ENCODE measurements at places on chromosomes 1 and 21.

DNA sequence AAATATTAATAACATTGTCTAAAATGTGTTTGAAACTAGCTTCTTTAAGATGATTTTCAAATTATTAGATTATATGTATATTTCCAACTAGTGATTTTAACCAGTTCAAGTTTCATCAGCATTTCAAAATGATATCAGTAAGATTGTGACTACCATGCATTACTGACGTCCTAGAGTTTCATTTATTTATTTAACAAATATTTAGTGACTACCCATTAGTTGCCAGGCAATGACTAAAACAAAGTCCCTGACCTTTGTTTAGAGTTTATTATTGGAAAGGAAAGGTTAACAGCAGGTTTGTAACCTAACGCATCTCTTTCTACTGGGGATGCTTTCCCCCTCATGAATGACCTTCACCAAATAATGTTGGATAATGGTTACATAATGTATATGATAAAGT lies 7.6 kb upstream of the C4BPB start:
- DNase-seq = no peak

DNA sequence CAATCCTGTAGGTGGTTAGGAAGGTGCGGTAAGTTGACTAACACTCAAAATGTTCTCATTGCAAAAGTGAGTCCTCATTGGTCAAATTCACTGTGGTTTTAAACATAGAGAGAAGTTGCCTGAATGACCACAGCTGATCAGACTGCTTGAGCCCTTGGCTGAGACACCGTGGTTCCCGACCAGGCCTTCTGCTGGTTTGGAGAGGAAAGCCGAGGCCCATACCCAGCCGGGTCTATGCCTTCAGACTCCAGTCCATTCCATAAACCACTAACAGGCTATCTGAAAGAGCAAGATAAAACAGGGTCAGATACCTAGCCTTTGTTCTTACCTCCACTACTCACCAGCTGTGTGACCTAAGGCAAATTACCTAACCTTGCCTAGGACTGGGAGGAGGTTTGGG lies 133.9 kb downstream of the LMX1A start:
- no peak for DNase-seq

GRCh38 chr1:21573971-21574465 lies 64.8 kb downstream of the ALPL start:
- peak; percentile 88 for DNase-seq

- no peak for DNase-seq
Observed at GRCh38 chr1:184350573-184350972, 36.3 kb upstream of the C1orf21 start.

DNA sequence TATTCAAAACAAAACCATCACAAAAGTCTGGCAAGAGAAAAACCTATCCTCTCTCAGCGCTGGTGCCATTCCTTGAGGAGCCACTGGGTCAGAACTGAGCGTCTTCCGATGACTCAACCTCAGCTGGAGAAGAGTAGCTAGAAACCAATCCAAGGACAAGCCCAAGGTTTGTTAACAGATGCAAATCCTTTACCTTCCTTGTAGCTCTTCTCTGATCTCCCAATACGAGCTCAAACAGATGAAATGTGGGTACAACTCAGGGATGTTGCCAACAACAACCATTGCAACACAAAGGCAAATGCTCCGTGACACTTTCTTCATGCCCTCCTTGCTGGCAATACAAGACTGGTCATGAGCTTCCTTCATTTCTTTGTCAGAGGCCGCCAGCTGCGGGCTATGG lies 337.1 kb downstream of the SIPA1L2 start:
- no peak for DNase-seq

DNA sequence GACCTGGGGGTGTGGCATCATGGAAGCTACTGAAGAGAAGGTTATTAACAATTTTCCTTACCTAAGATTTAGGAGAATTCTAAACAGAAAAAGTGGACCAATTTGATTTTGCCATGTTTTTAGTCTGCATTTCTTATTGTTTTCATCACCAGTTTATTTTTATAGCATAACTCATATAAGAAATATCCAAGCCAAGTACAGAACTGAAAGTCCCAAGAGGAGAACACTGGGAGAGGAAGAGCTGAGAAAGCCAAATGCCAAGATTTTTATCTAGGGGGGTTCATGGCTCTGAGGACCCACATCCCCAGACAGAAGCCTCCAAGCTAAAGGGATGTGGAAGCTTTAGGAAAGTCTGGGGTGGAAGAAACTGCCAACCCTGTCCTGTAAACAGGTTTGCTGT lies 109.4 kb upstream of the DUSP10 start:
- DNase-seq = no peak

GRCh38 chr1:28139025-28139712 lies 37.3 kb downstream of the PTAFR start:
- no peak for DNase-seq

GRCh38 chr1:207519505-207520399 lies 23.8 kb downstream of the CR1 start:
- no peak for DNase-seq

GRCh38 chr1:186618401-186619170 lies 61.6 kb downstream of the PTGS2 start:
- no peak for DNase-seq

- no peak for DNase-seq
Observed at GRCh38 chr1:161872506-161872905, 106.4 kb downstream of the ATF6 start.

GRCh38 chr1:89953131-89953626 lies 41.7 kb upstream of the ZNF326 start:
- no peak for DNase-seq

GRCh38 chr21:33036430-33037162 lies 10.9 kb downstream of the OLIG2 start:
- DNase-seq = no peak

DNA sequence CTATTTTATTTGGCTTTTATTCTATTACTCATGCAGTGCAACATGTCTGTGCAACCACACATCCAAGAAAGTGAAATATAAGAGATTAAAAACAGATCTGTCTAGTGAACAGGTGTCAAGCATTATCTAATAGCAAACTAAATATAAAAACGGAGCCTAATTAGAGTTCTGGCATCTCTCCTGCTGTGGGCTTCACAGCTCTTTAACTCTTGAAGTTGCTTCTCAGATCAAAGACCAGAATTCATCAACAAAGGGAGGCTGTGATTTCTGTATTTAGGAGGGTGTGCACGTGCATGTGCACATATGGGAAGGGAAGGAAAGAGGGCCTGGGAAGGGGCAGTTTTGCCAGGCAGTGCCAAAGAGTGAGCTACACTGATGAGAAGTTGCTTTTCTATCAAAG lies 81.0 kb downstream of the MIS18A start:
- no peak for DNase-seq

DNA sequence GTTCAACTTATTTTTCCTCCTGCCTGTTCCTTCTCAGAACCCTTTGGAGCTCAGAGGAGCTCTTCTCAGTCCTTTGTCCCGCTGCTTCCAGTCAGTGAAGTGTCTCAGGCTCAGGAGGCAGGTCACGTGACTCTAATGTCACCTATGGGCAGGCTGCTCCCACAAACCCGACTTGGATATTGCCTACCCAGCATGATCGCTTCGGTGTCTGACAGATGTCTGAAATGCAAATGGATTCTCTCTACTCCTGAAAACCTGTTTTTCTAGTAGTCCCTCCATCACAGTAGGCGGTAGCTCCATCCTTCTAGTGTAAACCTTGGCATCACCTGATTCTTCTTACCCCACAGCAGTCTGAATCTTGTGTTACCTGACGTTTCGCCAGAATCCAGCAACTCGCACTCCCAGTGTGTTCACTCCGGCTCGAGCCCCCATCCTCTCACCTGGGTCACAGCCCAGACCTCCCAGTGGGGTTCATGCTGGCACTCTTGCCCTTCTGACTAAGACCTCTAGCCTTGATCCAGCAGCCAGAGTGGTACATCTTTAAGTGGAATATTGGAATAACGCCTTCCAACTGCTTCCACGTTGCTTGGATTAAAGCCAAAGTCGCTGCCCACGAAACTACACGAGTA lies 5.4 kb downstream of the PADI6 start:
- DNase-seq = peak; percentile 2

DNA sequence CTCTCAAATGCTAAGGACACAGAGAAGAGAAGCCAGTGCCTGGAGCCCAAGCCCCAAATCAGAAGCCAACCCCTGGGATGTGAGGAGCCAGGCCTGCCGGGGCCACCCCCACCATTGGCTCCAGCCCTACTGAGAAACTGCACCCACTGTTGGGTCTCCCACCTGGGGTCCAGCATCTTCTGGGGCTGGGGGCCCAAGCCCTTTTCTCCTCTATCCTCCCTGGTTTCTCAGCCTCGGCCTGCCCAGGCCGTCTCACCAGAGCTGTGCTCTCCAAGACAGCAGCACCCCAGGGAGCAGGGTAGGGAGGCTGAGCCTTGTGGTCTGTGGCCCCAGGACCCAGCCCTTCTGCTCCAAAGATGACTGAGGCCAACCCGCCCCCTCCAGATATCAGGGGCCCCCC lies 37.9 kb downstream of the SDC3 start:
- DNase-seq = no peak

DNA sequence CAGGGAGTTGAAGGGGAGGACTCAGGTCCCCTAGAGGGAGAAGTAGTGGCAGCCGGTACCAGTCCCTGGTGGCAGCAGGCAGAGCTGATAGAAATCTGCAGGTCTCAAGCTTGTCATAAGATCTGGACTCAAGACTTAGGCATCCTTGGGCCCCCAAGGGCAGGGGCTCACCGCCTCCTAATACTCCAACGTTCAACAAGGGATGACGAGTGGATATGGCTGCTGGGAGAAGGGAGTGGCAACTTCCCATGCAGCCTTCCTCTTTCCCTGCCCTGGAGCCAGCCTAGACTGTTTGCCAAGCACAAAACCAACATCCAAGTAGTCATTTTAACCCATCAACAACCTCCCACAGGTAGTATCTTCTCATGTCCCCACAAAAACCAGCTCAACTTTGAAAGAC lies 6.9 kb downstream of the TRABD2B start:
- DNase-seq = no peak

DNA sequence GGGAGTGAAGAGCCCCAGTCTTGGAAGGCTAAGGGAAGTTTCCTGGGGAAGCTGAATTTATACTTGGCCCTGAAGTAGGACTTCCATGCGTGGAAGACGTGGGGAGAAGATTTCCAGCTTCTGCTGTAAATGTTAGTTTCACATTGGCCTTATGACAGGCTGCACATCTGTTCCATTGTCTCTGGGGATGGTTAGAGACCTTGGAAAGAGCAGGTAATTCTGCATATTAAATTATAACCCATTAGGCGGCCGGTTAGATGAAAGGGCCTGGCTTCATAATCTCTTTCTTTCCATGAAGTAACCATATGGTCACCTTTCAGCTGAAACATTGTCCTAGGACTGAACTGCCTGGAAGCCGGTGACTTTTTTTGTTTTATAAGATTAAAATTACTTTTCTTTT lies 37.5 kb downstream of the DPT start:
- DNase-seq = no peak

DNA sequence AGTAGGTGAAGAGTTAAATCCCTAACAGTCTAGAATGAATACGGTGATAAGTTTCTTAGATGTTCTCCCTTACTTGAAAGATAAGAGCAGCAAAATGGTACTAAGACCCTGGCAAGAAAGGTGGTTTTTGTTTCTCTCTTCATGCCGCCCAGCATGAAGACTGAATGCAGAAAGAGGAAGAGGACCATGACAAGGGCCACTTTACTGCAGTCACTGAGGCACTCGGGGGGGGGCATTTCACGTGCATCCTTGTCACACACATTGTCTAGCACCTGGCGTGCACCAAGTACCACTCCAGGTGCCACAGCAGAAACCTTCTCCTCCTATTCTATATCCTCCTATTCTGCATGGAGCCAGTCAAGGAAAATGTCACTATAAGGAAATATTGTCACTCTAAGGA lies 222.0 kb downstream of the TOMM20 start:
- DNase-seq = no peak

DNA sequence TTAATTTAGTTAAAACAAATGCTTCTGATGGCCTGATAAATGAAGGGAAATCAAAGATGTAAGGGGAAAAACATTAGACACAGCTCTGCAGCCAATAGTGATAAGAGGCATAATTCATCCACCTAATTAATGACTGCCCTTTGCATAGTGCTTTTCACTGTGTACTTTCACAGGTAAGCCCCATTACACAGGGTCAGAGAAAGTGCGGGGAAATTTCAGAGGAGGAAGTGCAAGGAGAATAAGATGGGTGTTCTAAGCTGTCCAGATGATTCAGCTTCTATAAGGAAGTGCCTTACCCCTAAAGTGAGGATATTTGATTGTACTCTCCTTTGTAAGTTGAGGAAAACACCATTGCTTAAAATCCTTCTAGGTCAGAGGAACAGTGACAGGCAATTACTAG lies 88.0 kb downstream of the NR5A2 start:
- no peak for DNase-seq

DNA sequence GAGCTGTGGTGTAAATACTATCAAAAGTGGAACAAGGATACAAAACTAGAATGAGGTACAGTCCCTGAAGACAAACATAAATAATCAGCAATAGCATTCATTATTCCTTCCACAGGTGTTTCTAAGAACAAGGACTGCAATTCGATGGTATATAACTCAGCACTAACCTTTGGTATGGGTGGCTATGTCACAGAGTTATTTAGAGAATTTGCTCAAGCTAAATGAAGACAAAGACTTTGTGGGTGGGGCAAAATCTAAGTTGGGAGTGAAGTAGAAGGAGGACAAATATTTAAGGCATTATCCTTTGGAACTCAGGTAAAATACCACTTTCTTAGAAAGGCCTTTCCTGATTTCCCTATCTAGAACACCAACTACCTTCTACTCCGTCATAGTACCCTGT lies 51.5 kb upstream of the CNN3 start:
- DNase-seq = no peak

GRCh38 chr1:39305555-39305954 lies 101.1 kb downstream of the MACF1 start:
- DNase-seq = no peak

GRCh38 chr1:93818570-93818959 lies 60.4 kb downstream of the DNTTIP2 start:
- DNase-seq = no peak

DNA sequence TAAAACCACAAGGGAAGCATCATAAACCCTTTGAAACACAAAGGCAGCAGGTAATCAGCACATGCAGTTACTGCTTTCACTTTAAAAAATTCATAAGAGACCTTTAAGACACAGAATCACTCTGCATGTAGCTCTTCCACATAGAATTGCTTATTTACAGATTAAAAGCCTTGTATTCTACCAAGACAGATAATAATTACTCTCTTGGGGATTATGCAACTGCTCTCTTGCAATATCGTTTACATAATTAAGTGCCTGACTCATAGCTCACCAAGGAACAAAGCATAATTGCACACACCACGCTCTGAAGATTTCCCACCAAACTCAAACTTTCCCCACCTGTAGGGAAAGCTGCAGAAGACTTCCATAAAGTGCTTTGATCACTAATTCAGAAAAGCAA lies 87.9 kb downstream of the VAV3 start:
- no peak for DNase-seq

DNA sequence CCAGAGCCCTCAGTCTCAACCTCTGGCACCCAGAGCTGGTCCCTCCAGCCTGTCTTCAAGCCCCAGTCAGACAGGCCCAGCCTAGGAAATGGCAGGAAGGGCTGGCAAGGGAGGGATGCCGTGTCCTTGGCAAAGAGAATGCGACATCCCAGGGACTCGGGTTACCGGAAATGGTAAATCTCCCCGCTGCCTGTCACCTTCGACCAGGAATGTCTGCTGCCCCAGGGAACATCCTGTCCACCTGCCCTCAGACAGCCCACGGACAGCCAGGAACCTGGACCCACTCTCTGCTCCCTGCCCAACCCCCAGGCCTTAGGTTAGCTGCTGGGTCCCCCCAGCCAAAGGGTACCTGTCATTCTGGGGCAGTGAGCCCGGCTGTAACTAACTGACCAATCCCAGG lies 23.9 kb downstream of the HSPG2 start:
- DNase-seq = no peak

- DNase-seq = no peak
Observed at GRCh38 chr1:110465814-110466380, 14.9 kb downstream of the PROK1 start.

Measured in NCI-H2107 (cell line).